ENCODE measurements at places on chromosomes 12 and 14.

DNA sequence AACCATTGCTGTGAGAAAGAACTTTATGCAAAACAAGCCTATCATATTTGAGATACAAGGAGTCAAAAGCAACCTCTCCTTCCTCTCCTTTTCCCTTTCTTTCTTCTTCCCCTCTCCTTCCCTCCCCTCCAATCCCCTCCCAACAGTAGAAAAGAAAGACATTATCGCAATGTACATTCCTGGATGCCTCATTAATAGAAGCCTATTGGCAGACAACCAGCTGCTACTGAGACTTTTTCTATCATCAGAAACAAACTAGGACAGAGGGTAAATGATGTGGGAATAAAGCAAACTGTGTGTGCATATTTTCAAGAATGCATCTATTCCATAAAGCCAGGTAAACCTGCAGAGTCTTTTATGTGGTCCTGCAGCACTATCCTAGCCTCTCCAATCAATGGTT, 237.2 kb downstream of the ITPR2 start:
- DNase-seq: no peak

DNA sequence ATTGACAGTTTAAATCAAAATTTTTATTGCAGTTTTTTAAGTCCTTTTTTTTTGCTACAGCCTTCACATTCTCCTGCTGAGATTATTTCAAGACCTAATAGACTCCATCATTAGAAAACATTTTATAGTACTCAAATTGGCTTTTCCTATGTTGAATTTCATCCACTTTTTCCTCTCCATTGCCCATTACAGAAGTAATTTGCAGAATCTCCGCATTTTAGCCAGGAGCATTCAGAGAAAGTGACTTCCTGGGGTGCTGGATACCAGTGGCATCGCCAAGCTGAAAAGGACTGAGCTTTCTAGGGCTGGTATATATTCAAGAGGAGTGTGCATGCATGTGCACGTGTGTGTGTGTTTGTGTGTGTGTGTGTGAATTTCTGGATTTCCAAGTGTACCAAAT, 340.8 kb downstream of the PDZRN4 start:
- DNase-seq: no peak

- no peak for DNase-seq
Observed at GRCh38 chr14:85529803-85530574, at the start of gene FLRT2. Gene FLRT2 (plus strand): TSS chr14:85530144. CDS start chr14:85621515, 91,371 bp downstream.

DNA sequence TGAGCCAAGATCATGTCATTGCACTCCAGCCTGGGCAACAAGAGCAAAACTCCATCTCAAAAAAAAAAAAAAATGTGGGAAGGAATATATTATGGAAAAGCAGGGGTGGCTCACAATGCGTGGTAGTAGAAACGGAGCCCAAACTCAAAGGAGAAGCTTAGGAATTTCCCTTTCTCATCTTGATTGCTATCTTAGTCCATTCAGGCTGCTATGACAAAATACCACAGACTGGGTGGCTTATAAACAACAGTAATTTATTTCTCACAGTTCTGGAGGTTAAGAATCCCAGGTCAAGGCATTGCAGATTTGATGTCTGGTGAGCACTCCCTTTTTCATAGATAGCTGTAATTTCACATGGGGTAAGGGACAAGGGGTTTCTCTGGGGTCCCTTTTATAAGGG, 153.8 kb upstream of the KRR1 start:
- no peak for DNase-seq

DNA sequence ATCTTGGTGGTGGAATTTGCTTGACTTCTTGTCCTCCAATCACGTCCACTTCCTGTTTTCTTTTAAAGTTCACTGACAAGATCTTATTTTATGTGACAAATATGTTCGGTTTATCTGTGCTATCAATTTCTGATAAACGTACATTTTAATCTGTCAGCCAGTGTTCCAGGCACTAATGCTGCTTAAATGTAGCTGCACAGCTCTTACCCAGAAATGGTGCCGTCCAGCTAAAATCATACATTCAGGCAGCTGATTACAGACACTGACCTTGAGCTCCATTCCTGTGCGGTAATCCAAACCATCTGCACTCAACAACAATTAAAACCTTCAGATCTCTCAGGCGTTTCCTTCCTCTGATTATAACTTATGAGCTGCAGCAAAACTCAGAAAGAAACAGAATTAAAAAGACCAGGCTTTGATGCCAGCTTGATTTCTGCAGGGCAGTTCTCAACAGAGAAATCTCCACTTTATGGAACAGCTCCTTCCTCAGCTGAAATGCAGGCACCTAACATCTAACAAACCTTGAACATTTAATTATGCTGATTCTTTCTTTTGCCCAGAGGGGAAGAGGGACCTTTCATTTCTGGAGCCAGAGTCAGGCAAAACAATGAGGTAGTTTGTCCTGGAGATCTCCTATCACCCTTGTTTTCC, 26.4 kb upstream of the RASSF3 start:
- DNase-seq: no peak
